ENCODE measurements at places on chromosomes 5 and 9.

DNA sequence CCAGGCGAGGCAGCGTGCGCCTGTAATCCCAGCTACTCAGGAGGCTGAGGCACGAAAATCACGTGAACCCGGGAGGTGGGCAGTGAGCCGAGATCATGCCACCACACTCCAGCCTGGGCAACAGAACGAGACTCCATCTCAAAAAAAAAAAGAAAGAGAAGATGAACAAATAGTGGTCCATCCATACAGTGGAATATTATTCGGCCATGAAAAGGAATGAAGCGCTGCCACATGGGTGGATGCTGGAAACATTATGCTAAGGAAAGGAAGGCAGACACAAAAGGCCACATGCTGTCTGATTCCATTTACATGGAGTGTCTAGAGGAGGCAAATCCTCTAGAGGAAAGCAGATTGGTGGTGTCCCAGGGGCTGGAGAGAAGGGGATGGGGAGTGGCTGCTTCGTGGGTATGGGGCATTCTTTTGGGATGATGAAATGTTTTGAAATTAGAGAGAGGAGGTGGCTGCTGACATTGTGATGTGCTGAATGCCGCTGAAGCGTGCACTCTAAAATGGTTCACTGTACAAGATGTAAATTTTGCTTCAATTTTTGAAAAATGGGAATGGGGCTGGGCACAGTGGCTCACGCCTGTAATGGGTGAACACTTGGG, 17.0 kb downstream of the PLPP7 start:
- DNase-seq, result no peak

DNA sequence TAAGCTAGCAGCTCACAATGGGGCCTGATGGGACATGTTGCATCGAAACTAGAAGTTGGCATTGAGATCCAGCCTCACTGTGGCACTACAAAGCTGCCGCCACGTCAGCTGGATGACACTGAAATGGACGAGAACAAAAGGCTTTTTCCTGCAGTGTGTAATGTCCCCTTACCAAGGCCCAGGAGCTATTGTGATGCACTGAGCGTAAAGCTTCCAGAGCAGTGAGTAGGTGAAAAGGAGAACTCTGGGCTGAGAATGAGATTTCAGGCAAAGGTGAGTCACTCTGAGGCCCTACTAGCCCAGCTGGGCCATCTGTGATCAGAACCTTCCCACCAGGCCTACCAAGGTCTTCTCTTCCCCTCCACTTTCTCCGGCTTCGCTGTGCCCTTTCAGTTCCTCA, 528.1 kb upstream of the KLF4 start:
- no peak for DNase-seq

DNA sequence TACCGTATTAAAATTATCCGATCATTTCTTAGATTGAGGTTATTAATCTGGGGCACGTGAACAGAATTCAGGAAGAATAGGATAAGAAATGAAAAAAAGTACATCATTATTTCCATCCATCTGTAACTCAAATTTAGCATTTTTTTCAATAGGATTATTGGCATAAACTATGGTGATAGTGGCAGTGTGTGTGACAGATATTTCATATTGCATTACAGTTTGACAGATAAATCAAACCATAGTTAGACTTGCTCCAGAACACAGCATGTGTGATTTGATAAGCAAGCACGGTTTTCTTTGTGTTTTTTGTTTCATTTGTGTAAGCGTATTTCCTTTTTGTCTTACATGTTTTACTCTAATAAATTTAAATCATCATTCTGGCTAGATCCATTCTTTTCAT, 155.0 kb downstream of the CDH9 start:
- DNase-seq, result no peak

DNA sequence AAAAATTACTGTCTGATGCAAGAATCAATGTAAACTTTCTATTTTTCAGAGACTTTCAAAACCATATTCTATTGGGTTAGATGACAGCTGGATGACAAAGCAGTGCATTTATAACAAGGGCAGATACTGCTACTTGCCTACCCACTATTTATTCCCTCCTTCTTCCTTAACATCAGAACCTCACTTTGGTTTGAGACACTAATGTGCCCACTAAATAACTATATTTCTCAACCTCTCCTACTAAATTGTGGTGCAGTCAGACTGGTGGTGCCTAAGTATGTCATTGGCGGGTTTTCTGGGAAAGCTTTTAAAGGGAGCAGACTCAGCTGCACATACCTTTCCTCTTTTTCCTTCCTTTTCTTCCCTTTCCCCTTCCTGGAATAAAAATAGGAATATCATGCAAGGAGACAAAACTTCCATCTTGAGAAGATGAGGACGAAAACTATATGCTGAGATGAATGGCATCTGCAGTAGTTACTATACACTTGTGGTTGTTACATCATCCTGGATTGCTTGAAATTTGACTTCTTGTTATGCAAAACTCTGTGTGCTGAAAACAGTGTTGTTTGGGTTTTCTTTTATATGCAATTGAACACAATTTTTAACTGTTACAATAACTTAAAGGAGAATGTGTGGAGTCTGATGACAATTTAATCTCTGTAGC, 43.8 kb downstream of the PRR16 start:
- DNase-seq, result no peak

DNA sequence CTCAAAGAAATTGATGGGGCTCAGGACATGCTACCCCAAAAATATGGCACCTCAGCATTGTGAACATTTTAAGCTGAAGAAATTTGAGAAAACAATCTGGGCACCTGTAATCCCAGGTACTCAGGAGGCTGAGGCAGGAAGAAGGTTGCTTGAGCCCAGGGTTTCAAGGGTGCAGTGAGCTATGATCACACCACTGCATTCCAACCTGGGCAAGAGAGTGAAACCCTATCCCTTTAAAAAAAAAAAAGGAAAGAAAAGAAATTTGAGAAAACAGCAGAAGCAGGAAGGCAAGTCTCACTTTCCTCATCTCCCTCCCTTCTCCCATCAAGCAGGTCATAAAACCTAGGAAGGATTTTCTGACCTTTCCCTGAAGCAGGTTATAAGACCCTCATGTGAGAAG, 23.6 kb downstream of the TPD52L3 start:
- no peak for DNase-seq

DNA sequence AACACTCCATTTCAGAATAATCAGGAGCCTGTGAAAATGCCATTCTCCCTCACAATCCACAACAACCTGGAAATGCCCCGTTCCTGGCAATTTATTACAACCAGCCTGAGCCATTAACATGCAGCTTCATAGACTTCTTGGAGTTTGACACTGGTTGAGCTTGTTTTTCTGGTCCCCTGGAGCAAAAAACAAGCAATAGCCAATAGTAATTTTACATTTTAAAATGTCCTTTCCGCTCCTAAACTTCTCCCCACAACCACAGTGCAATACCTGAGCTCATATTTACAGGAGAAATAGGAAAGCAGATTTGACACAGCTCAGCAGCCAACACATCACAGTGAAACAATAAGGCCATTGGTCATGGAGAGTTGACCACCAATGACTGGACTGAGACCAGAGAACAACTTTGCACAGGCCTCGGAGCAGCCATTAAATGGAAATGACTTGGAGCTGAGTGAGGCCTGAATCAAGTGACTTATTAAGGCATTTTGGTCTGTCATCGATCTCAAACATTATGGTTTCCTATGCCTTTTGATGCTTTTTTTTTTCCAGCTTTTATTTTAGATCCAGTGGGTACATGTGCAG, 73.0 kb downstream of the ENC1 start:
- no peak for DNase-seq
